Posterior vena cava (tissue), 2 donors: ENCODE measurements at places on chromosomes 16 and 17.

- DNase-seq = no peak
Measured at GRCh38 chr17:50805486-50805885, 29.9 kb upstream of the WFIKKN2 start.

GRCh38 chr17:12068946-12069345 is 48.3 kb downstream of the MAP2K4 start:
- DNase-seq = no peak

DNA sequence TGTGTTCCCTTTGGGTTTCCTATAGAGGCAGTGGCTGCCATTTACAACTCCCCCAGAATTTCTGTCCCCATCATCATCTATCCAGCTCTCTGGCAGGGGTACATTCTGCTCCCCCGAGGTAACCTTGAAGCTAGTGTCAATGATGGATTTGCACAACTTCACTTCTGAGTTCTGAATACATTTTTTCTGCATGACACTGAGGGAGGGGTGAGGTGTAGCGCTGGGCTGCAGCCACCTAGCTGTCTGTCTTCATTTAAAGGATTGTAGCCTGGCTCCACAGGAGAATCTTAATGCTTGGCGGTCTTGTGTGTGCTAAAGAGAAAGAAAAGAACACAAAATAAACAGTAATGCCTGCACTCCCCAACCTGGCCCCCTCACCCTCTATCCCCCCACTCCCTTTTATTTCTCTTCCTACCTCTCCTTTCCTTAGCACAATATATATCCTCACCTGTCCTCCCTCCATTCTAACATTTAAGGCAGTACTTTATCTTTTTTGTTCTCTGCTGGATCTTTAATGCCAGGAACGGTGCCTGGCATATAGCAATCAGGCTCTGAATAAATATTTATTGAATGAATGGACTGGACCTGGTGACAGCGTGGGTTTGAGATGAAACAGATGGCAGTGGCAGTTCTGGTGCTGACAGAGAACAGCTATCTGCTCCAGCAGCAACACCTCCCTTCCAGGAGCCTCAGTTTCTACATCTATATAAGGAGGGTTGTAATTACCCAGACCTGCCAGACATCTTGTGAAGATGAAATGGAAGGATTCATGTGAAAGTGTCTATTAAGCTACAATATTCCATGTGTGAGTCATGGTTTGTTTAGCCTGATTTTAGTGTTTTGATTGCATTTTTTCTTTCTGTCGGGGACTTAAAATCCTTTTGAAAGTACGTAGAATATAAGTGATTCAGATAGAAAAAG is 163.5 kb upstream of the CDH11 start:
- no peak for DNase-seq

DNA sequence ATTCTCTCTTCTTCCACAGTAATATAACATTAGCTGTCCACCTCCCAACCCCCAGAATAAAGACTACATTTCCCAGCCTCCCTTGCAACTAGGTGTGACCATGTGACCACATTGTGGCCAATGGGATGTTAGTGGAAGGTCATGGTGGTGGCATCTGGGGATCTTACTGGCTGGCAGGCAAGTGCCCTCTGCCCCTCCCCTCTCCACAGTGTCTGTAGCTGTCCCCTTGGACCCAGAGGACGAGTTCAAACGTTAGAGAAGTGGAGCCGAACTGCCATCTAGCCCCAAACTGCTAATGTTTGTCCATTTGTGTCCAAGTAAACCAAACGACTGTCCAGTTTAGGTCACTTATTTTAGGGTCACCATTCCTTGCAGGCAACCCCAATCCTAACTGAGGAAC is 26.6 kb upstream of the KCNG4 start:
- peak; percentile 64 for DNase-seq

DNA sequence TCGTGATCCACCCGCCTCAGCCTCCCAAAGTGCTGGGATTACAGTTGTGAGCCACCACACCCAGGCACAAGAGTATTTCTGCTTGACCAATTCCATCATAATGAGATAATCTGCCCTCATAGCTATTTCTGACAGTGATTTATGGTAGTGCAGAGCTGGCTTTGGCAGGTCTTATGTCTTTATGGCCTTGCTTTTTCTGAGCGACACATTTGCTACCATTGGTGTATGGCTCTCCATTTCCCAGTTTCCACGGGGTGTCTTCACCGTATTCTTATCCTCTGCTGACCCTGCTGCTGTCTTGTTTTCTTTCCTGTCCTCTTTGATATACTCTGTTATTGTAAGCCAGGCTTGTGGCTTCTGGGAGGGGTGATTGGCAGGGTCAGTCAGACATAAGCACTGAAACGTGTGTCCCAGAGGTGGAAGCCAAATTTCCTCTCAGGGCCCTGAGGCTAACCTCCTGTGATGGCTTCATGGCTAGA is 161.1 kb upstream of the TBX2 start:
- no peak for DNase-seq

DNA sequence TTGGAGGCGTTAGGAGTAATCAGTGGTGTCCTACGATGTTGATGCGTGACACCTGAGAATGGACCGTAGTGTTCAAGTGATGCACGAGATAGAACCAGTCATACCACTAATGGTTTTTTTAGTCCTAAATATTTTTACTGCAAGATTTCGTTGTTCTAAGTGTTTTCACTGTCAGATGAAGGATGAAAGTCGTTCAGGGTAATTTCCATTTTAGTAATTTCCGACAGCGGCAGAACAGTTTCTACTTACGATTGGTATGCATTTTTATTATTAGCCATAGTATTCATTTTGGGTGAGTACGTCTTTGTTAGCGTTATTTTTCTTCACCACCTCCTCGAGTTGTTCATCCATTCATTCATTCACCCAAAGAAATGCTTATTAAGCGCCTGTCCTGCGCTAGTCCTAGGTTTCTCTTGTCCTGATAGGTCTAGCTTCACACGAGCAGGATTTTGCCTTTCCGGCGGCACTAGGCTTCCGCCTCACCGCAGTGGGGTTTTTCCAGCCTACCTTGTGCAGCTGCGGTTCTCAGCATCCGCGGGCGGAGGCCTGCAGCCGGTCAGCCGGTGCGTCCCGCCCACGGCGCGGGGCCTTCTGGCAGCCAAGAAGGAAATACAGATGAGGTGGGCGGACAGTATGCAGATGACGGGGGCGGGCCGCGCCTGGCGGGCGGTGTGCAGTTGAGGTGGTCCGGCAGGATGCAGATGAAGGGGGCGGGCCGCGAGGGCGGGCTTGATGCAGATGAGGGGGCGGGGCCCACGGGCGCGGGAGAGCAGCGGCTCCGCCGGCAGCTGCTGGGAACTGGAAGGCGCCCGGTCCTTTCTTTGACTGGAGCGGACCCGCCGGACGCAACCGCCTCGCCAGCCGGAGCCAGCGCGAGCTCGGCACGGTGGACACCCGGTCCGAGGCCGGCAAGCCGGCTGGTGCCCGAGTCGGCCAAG is 146.4 kb downstream of the SPECC1 start:
- peak; percentile 98 for DNase-seq

GRCh38 chr17:63082273-63082861 is 116.3 kb downstream of the TANC2 start:
- DNase-seq = no peak

- DNase-seq = no peak
Measured at GRCh38 chr17:78252111-78252634, 20.7 kb downstream of the TMEM235 start.

GRCh38 chr17:38867968-38868816 is 1.7 kb upstream of the LASP1 start:
- peak; percentile 93 for DNase-seq

- DNase-seq = no peak
Measured at GRCh38 chr16:24571096-24571495, 31.7 kb downstream of the RBBP6 start.

DNA sequence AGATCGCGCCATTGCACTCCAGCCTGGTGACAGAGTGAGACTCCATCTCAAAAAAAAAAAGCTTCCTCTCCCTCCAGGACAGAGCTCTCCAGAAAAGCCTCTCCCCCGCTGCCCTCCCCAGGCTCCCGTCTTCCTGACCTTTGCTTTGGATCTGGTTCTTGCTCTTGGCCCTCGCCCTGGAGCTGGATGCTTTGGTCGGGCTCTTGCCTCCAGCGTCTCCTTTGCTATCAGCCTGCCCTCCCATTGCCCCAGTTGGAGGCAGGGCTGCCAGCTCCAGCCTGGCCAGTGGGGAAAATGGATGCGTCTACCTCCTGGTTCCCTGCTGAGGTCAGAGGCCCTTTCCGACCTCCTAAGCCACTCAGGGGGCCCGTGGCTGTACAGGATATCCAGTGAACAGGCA is 35.9 kb downstream of the TRARG1 start:
- DNase-seq = no peak

DNA sequence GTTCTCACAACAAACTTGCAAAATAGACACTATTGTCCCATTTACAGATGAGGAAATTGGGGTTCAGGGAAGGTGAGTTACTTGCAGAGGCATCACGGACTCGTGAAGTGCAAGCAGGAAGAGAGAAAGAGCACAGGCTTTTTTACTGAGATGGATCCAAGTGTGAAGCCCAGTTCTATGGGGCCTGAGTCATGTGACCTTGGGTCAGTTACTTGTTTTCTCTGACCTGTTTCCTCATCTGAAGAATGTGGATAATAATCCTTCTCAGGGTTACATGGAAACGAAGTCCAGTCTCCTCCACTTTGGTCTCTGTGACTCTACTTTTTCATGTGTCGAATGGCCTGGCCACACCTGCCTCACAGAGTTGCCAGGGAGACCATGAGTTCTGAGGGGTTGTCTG is 134.4 kb downstream of the SPACA3 start:
- no peak for DNase-seq

- DNase-seq = no peak
Measured at GRCh38 chr17:17096438-17097178, 54.4 kb downstream of the MPRIP start.

DNA sequence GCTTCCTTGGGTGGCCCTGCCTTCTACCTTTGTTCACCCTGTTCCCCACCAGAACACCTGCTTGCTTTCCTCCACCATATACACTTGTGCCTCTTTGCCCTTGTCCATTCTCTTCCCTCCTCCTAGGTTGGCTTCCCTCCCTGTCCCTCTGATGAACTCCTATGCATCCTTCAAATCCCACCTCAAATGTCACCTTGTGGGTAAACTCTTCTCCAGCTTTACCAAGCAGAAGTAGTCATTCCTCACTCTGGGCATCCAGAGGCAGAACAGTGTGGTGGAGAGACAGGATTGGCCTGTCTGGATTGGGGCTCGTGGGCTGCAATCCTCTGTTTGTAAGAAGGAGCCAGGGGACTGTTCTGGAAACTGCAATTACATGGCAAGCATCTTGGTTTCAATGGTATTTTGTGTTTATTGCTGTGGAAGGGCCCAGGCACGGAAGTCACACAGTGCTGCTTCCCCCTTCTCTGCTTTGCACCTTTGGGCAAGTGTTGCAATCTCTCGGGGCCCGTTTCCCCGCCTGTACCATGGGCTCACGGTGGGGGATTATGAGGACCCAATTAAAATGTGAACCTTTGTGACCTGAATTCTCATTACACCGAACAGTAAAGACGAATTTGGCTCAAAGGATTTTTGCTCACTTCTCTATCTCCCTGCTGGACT is 21.9 kb upstream of the NXPH3 start:
- no peak for DNase-seq

DNA sequence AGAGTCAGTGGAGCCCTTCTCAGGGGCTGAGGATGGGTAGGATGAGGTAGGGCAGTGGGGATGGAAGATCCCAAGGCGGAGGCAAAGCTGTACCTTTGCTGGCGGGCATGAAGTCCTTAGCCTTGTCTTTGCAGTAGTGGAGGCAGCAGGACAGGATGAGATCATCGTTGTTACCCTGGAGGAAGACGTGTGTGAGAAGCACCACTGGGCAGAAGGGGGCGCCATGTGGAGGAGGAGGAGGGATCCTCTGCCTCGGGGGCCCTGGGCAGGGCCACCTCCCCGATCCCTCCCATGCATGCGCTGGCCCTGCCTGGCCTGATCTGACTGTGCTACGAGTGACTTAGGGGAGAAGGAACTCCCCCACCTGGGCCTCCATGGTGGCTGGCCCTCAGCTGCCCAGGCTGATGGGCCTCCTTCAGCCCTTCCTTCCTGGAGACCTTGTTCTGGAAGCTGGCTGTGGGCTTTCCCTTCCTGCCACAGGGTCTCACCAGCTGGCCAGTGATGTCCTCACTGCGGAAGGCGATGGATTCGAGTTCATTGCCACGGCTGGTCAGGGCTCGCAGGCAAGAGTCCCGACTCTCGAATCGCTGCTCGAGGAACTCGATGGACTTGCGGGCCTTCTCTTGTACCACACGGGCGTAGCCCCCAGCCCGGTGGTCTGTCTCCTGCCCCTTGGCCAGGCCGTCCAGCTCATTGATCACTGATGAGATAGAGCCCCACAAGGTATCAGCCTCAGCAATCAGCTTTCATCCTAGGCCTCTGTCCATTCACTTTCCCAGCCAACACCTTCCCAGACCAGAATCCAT is 10.3 kb downstream of the HIC1 start:
- peak; percentile 90 for DNase-seq
